Naive thymus-derived CD4-positive, alpha-beta T cell (primary cell): ENCODE measurements at places on chromosomes 1 and 21. TPM values are rescaled to one million over a fixed set of nuclear protein-coding genes. Genes with fewer than 3 reads are reported as not detected.
A peak's percentile ranks its signal among the peaks of the same experiment; 100 is the strongest.

DNA sequence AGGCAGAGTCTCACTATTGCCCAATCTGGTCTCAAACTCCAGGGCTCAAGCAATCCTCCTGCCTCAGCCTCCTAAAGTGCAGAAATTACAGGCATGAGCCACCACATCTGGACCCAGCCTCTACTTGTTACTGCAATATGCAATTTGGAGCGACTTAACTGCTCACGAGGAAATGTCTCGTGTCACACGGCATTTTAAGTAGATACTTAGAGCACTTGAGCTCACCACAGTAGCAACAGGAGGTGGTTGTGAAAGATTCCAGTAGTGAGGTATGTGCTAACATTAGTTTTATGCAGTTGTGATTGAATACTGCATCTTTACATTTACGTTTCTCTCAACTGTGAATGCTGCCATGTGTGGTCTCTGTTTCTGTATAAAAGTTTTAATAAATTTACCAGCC is 5.8 kb upstream of the NDUFV3 start:
- DNase-seq, result no peak

GRCh38 chr1:229972600-229973296 is 94.3 kb upstream of the GALNT2 start:
- no peak for DNase-seq

GRCh38 chr1:199856216-199856780 is 171.2 kb upstream of the NR5A2 start:
- no peak for DNase-seq

DNA sequence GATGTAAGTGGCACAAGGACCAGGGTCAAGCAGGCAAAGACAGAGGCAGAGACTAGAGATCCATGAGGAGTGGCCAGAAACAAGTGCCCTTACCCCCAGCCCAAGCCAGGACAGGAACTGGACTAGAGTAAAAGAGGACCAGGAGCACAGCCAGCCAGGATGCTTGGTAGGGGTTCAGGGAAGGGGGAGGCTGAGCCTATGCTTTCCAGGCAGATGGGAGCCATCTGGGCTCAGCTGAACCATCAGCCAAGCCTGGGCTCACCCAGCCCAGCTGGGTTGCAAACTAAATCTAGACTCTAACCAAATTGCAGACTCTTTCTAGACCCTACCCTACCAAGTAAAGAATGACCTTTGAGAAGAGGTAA is 15.2 kb downstream of the PDZK1IP1 start:
- no peak for DNase-seq

DNA sequence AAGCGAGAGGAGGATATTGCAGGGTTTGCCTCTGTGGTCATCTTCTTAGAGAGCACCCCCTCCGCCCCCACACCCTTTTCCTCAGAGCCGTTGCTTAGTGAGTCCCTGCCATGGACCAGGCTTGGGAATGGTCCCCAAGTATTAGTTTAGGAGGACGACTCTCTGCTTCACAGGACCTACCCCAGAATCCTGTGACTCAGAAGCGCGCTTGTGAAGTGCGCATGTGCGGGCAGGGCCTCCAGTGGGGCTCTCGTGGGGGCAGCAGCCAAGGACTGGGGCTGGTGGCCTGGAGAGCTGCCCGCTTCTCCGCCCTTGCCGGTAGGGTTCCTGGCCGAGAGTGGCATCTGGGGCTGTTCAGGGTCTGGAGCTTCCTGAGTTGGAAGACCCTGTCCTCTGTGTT is 37.3 kb upstream of the HMGN1 start:
- peak; percentile 23 for DNase-seq

GRCh38 chr1:180435566-180435965 is 66.8 kb downstream of the ACBD6 start:
- DNase-seq, result no peak

The MLLT11 gene
- polyA plus RNA-seq, result 3.7 TPM

DNA sequence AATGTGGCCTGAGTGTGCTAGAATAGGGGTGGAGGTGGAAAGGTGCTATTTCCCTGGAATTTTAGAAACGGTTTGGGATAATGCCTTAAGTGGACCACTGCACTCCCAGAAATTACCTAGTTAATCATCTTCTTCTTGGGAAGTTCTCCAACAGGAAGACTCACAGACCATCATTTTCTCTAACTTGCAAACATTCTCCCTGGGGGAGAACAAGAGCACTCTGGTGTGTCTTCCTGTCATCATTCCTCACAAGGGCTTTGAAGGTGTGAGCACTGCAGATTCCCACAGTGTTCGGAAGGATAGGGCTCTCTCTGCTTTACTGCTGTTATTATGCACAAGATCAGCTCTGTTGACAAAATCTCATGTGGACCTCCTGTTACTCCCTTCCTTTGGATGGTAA is 54.9 kb upstream of the TSPAN2 start:
- DNase-seq, result no peak

DNA sequence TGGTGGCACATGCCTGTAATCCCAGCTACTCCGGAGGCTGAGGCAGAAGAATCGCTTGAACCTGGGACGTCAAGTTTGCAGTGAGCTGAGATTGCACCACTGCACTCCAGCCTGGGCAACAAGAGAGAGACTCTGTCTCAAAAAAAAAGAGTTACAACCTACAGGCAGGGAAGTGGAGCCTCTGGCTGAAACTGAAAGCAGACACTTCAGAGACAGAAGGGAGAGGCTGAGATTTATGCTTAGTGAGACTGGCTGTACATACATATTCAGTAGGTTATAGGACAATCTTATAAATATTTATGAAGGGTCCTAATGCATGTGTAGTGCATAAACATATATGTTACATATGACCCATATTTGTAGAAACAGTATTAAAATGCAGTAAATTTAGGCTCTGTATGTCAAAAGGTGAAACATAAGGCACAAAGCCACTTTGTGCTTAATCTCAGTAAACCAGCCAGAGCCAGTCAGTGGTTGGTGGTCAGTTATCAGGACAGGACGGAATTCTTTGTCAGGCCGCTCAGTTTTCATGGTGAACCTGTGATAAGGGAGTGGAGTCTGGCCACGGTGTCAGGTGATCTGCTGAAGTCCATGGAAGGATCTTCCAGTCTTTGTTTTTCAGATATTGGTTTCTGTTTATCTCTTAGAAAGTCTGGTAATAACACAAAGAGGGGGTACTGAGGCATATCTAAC is 13.7 kb downstream of the RHEX start:
- DNase-seq, result no peak

DNA sequence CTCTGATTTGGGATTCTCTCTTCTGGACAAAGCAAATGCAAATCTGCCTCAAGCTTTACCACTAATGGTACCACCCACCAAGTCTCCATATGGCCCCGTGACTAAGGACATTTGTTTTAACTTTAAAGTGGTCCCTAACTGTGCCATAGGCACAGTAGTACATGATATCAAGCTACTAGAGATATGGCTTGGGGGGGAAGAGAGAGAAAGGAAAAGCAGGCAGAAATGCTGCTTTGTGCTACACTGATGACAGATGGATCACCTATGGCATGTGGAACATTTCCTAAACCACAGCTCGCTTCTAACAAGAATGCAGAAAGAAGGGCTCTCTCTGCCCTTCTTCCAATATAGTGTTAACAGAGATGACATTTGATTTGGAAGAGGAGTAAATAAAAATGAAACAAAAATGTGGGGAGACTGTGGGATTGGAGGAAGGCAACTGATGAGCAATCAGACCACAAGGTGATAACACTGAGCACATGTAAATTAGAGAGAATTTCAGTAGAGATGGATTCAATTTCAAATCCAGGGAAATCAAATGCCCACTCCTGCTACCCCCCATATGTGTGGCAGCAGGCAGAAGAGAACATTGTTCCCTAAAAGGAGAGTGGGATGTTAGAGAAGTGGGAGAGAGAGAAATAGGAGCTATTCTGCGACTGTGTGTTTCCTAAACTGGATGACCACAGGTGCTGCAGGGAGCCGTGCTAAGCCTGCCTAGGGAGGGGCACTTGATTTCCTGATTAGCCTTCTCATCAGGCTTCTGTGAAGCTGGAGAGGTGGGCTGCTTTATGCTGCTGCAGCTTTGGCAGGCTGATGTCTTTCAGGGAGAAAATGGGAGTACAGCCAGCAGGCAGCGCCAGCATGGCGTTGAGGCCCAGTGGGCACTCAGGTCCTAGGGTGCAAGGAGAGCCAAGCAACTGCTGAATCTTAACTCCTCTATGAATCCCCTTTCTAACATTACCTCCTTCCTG is 75.3 kb downstream of the ZNF648 start:
- no peak for DNase-seq

- DNase-seq, result no peak
These were observed 18.1 kb upstream of the SLC26A9 start for GRCh38 chr1:205961405-205961804.

GRCh38 chr1:170071378-170071777 is 3.1 kb downstream of the KIFAP3 start:
- no peak for DNase-seq

The HTR6 gene
- 0.13 TPM for polyA plus RNA-seq

DNA sequence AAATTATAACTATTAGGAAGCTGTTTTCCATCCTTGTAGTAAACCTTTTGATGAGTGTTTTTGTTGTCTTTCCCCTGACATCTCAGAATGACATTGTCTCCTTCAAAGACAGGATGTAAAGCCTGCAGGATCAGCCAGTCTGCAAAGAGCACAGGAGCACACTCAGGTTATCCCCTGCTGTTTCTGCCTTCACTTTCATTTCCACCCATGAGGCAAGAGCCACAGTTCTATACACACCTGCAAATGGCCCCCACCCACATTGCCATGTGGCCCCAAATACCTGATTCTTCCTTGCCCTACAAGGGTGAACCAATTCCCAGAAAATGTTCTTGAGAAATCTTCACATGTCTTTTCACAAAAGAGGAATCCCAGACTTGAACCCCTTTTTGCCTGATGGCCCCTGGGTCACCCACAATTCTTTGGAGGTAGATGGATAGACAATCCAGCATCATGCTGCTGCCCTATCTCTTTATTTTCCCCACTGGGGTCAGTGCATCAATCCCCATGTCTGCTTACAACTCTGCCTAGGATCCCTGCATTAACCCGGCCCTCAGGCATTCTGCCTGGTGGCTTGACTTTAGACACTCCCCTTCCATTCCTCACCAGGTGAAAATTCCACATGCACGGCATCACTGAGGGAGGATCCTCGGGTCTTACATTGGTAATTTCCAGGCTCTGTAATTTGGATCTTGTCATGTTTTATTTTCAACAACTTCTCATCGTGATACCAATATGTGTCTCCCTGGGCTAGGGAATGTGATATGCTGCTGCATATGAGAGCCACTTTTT is 2.6 kb downstream of the FCRL3 start:
- no peak for DNase-seq

The S100A9 gene
- polyA plus RNA-seq, result 22.8 TPM

DNA sequence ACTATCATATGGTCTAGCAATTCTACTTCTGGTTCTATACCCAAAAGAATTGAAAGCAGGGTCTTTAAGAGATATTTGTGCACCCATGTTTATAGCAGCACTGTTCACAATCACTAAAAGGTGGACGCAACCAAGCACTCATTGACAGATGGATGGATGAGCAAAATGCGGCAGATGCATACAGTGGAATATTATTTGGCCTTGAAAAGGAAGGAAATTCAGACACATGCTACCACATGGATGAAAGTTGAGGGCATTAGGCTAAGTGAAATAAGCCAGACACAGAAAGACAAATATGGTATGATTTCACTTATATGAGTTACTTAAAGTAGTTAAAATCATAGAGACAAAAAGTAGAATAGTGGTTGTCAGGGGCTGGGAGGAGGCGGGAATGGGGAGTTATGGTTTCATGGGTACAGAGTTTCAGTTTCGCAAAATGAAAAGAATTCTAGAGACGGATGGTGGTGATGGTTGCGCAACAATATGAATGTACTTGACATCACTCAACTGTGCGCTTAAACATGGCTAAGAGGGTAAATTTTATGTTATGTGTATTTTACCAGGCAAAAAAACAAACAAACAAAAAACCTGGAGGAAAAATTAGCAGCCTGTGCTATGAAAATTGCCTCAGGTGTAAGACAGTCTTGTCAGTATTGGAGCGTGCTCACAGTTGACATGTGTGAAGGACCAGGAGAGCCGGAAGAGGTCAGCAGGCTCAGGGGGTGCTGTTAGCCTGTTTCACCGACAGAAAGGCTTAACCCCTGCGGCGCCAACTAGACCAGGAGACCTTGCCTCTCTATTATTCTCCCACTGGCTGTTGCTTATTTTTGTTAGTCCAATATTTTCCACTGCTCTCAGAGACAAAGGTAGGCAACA is 26.5 kb downstream of the CD247 start:
- DNase-seq, result peak; percentile 51

The PTP4A2 gene
- polyA plus RNA-seq, result 398 TPM

DNA sequence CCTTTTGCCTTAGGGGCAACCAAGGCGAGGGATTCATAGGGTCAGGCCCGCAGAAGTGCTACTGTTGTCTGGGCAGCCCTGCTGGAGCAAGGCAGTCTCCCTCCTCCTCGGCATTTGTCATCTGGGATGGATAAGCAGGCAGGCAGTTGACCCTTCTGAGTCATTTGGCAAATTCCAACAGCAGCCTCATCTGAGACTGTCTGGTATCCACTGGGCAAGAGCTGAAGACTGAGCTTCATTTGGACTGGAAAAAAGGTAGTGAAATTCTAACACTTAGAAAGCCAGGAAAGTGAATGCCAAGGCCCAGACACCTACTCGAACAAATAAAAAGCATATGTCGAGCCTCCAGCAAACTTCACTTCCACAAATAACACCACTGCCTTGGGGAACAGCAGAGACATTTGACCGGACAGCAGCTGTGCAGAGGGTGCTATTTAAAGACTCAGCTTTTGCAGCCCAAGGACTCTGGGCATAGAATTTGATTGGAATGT is 4.0 kb upstream of the ZBTB40 start:
- no peak for DNase-seq

The NR5A2 gene
- not detected for polyA plus RNA-seq

The CELA2B gene
- polyA plus RNA-seq, result not detected

GRCh38 chr1:246677842-246678241 is 46.4 kb upstream of the SCCPDH start:
- DNase-seq, result no peak

DNA sequence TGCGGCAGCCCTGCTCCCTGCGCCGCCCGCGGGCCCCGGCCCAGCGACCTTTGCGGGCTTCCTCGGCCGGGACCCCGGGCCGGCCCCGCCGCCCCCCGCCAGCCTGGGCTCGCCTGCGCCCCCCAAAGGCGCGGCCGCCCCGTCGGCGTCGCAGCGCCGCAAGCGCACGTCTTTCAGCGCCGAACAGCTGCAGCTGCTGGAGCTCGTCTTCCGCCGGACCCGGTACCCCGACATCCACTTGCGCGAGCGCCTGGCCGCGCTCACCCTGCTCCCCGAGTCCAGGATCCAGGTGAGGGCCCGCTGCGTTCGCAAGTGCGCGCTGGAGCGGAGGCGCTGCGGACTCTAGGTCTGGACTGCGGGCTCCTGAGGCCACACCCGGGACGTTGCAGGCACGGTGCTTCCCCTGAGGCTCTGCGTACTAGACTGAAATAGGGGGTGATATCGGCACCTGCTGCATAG is 351 bp downstream of the MIXL1 start:
- peak; percentile 10 for DNase-seq

GRCh38 chr1:3746830-3747521 is 5.3 kb upstream of the CCDC27 start:
- DNase-seq, result peak; percentile 79

DNA sequence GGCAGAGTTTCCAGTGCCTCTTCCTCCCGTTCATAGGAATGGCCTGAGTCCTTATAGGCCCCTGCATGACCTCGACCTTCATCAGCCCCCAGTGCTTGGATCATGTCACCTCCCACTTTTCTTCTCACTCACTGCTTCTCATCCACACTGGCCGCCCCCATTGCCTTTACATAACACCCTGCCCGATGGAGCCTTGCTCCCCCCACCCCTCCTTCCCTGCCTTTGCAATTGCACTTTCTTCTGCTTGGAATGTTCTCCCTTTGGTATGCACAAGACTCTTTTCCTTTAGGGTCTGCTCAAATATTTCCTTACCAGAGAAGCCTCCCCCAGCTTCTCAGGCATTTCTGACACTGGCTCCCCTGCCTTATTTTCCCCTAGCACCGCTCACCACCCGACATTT is 125.2 kb upstream of the KCNJ6 start:
- DNase-seq, result no peak

The ETV3L gene
- not detected for polyA plus RNA-seq

The BLACAT1 gene
- polyA plus RNA-seq, result not detected
